ENCODE measurements at places on chromosomes 11 and 22.

DNA sequence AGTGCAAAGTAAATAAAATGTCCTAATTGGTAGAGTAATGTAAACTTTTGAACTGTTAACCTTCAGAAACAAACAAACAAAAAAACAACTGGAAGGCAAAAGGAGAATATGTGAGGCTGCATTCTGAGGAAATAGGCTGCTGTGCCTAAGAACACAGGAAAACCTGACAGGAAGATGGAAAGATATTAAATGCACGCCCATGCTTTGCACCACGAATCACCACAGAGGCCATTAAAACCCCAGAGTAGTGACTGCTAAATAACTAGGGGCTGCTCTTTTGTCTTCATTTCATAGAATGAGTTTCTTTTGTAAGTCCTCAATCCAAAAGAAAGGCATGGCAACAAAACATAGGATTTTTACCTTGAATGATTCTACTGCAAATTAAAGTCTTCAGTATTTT lies 436.0 kb downstream of the RAB38 start:
- no peak for DNase-seq

- no peak for DNase-seq
Measured at GRCh38 chr22:47769652-47770051, 1007.2 kb downstream of the TBC1D22A start.

- no peak for DNase-seq
Measured at GRCh38 chr22:39513791-39514190, 6.6 kb upstream of the ATF4 start.

GRCh38 chr11:84564867-84565184 lies 1062.3 kb downstream of the DLG2 start:
- DNase-seq = no peak

- no peak for DNase-seq
Measured at GRCh38 chr11:70528046-70528793, 129.9 kb downstream of the CTTN start.

DNA sequence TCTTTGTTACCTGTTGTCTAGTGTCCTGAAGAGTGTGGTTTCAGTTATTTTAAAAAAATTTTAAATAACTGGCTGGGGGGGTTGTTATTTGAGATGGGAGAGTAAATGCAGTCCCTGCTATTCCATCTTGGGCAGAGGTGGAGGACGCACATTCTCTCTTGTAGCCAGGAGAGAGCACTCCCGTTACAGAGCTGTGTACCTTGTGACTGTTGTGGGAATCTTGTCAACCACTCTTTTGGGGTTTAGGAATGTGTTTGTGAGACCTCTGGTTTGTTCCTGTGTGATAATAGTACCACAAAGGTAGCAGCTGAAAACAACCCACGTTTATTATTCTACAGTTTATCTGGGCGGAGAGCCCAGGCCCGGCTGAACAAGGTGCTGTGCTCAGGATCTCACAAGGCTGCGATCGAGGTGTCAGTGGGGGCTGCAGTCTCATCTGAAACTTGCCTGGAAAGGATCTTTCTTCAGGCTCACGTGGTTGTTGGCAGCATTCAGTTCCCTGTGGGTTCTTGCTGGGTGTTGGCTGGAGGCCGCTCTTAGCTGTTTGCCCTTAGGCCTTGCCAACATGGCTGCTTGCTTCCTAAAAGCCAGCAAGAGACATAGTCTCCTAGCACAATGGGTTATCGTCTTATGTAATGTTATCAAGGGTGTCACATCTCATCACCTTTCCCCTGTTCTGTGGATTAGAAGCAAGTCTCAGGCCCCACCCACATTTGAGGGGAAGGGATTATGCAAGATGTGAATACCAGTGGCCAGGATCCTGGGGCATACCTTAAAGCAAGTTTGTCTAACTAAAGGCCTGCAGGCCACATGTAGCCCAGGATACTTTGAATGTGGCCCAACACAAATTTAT lies 20.6 kb downstream of the IGHMBP2 start:
- no peak for DNase-seq

- no peak for DNase-seq
Measured at GRCh38 chr22:48761546-48761945, 1066.1 kb downstream of the BRD1 start.

DNA sequence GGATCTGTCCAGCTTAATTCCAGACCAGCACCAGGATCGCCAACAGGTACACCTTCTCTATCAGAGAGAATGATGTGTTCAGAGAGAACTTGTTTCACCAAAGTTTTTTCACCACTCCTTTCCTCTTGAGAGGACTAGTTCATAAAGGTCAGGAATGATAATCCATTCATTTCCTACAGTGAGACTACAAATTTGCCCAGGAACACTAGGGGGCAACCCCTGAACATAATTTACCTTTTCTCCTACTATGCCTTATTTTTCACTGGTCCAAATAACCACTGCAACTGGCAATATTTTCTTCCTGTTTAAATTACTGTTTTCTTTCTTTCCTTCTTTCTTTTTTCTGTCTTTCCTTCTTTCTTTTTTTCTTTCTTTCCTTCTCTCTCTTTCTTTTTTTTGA lies 22.5 kb downstream of the CAVIN3 start:
- DNase-seq = no peak

DNA sequence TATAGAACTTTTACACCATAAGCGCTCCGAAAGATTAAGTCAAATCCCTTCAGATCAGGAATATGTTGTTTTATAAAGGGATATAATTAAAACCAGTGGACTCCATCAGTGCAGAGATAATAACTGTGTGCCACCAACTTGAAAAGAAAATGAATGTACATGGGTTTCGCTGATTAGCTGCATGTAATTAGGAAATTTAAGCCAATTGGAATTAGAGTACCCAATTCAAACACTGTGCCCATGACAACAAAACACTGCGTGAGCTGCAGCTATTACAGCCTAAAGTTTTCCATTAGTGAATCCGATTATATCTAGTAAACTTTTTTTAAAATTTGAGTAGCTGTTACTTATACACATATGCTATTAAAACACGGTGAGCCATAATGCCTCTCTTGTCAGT lies 392.3 kb upstream of the ARHGAP42 start:
- no peak for DNase-seq

GRCh38 chr11:132872211-132872610 lies 660.1 kb downstream of the OPCML start:
- DNase-seq = no peak

DNA sequence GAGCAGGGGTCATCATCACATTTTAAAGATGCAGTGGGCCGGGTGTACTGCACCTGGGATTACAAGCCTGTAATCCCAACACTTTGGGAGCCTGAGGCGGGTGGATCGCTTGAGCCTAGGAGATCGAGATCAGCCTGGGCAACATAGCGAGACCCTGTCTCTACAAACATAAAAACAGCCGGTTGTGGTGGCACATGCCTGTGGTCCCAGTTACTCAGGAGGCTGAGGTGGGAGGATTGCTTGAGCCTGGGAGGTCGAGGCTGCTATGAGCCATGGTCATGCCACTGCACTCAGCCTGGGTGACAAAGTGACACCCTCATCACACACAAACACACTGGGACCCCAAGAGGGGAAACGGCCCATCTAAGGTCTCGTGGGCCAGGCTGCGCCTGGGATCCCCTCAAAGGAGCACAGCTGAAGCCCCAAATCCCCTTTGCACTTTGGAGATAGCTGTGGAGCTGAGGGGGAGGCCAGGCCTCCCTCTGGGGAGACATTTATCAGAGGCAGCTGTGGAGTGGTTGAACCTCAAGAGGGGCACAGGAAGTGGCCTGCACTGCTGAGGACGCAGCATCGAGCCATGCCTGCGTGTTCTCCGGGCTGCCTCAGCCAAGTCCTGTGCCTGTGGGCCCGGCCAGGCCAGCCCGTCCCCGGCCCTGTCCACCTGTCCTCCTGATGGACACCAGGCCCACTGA lies 27.5 kb downstream of the OSBPL5 start:
- DNase-seq = peak; percentile 15

- no peak for DNase-seq
Measured at GRCh38 chr11:77147036-77147315, 18.9 kb downstream of the MYO7A start.

- no peak for DNase-seq
Measured at GRCh38 chr11:71548716-71549151, 514 bp downstream of the KRTAP5-9 start.

GRCh38 chr22:49906071-49906798 lies 12.0 kb downstream of the ALG12 start:
- DNase-seq = no peak

All from fibroblast of skin of right biceps (primary cell).